Prostate gland (tissue), 2 donors: ENCODE measurements at places on chromosomes 1 and 21. TPM values are rescaled to one million over a fixed set of nuclear protein-coding genes. Genes with fewer than 3 reads are reported as not detected.

DNA sequence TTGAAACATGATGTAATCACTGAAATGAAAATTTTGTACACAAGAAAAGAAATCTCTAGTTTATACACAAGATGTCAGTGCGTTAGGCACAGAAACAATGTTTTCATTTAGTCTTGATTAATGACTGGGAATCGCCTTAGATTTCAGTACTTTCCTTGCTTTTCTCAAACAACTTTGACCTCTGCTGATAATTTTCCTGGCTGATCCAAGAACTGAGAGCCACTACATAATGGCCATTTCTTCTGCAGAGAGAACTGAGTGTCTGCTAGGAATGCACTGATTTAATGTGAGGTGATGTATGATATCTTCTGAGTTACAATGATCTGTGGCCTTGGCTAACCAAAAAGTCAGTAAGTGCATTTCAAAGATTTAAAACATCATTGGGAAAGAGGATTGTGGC, 308.1 kb downstream of the CTH start:
- H3K27me3 ChIP-seq, result no peaks in the 10 kb centered on the region
- no peak overlapping the region for H3K4me3 ChIP-seq
- no peaks in the 10 kb centered on the region for H3K4me1 ChIP-seq

DNA sequence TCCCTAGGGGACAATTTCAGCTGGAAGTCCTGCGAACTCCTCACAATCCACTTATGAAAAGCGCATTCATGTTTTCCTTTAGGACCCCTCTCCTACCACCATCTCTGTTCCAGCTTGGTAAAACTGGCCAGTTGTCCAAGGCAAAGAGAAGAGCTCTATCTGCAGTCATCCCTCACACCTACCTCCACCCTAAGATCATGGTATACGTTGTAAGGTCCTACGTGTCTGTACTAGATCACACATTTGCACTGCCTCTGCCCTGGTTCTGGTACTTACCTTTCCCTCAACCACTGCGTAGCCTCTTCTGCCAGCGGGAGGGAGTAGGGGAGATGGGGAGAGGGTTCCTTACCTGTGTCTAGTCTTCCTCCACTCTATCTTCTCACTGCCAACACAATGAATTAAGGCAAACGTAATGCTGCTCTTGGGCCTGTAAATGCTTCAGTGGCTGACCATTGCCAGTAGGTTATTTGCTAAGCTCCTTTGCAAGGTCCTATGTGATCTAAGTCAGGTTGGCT, 739 bp upstream of the NUP133 start:
- H3K27ac ChIP-seq, result peak overlapping the region; percentile 91
- H3K4me1 ChIP-seq, result peaks cover 6% of the 10 kb centered on the region
- H3K36me3 ChIP-seq, result no peaks in the 10 kb centered on the region
- H3K27me3 ChIP-seq, result no peaks in the 10 kb centered on the region

DNA sequence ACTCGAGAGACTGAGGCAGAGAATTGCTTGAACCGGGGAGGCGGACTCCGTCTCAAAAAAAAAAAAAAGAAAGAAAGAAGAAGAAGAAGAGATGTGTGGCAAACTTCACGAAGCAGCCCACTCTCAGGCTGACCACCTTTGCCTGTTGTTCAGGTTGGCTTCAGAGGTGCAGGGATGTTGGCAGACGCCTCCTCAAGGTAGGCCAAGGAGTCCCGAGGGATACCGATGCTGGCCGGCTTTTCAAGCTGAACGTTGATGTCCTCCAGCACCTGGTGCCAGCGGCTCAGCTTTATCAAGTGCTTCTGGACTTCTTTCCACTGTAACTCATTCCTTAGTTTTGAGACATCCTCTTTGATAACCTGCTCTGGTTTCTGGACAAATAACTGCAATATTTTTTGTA, 243.8 kb upstream of the ADGRL2 start:
- H3K4me3 ChIP-seq, result no peak overlapping the region
- H3K36me3 ChIP-seq, result no peaks in the 10 kb centered on the region
- no peaks in the 10 kb centered on the region for H3K27me3 ChIP-seq
- no peak overlapping the region for H3K27ac ChIP-seq
- DNase-seq, result no peak

FCRL6 gene
- total RNA-seq, result not detected

DNA sequence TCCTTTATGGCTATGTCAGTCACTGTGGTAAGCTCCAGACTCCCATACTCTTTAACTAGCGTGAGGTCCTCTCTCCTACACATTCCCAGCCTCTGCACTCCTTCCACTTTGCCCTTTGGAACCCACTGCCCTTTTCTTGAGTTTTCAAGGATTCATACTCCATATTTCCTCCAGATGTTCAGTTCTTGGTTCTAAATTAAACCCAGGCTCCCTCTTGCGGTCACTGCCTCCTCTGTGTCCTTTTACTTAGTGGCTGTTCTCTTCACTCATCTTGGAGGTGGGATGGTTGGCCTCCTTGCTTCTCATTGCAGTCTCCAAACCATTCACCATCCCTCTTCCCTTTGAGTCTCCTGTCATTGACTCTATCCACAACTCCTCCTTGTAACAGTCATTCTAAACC, 208.1 kb downstream of the TGFB2 start:
- H3K27me3 ChIP-seq, result no peaks in the 10 kb centered on the region
- DNase-seq, result no peak

EPHB2 gene
- total RNA-seq, result 6.4 TPM

- no peaks in the 10 kb centered on the region for H3K4me1 ChIP-seq
- DNase-seq, result no peak
- no peaks in the 10 kb centered on the region for H3K36me3 ChIP-seq
Observed at GRCh38 chr1:99613716-99614115, 32.2 kb upstream of the PALMD start.

CTTNBP2NL gene
- total RNA-seq, result 15.2 TPM

DNA sequence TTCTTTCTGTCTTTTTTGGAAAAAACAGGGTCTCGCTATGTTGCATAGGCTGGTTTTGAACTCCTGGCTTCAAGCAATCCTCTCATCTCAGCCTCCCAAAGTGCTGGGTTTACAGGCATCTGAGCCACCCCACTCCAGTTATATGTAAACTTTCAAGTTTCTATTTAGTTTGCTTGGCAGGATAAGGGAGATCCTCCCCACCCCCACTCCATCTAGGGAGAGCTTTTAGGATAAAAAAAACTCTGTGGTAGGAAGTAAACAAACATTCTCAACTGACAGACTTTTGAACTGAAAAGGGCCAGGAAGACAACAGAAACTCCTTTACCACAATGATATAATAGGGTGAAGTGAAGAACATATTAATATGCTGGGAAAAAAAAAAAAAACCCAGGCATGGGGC, 41.0 kb upstream of the ZNF326 start:
- no peak overlapping the region for H3K27ac ChIP-seq
- H3K4me1 ChIP-seq, result no peaks in the 10 kb centered on the region
- no peak overlapping the region for H3K4me3 ChIP-seq
- no peaks in the 10 kb centered on the region for H3K36me3 ChIP-seq
- DNase-seq, result no peak

DNA sequence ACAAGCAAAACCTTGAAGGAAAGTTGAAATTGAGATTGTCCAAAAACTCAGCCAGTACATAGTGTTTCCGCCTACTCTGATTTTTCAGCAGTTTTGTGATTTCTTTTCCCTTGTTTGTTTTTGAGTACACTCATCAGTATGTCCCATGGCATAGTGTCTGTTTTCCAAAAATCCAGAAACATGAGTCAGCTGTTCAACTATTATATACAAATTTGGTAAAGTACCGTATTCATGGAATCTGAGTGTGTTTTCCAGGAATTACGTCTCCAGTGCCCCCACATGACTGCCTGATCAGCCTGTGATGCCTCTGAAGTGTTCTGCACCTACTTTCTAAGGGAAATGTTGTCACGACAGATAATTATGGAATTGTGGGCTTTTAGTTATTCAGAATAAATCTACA, 186.8 kb downstream of the LTN1 start:
- H3K27me3 ChIP-seq, result no peaks in the 10 kb centered on the region
- H3K4me1 ChIP-seq, result no peaks in the 10 kb centered on the region
- DNase-seq, result no peak

HOOK1 gene
- total RNA-seq, result 12.0 TPM

RHCE gene
- 3.9 TPM for total RNA-seq

- no peaks in the 10 kb centered on the region for H3K27me3 ChIP-seq
- no peaks in the 10 kb centered on the region for H3K4me1 ChIP-seq
- H3K36me3 ChIP-seq, result no peaks in the 10 kb centered on the region
- H3K4me3 ChIP-seq, result no peak overlapping the region
- DNase-seq, result no peak
- no peak overlapping the region for H3K27ac ChIP-seq
Observed at GRCh38 chr1:203177470-203178039, 1.9 kb upstream of the MYBPH start.

DNA sequence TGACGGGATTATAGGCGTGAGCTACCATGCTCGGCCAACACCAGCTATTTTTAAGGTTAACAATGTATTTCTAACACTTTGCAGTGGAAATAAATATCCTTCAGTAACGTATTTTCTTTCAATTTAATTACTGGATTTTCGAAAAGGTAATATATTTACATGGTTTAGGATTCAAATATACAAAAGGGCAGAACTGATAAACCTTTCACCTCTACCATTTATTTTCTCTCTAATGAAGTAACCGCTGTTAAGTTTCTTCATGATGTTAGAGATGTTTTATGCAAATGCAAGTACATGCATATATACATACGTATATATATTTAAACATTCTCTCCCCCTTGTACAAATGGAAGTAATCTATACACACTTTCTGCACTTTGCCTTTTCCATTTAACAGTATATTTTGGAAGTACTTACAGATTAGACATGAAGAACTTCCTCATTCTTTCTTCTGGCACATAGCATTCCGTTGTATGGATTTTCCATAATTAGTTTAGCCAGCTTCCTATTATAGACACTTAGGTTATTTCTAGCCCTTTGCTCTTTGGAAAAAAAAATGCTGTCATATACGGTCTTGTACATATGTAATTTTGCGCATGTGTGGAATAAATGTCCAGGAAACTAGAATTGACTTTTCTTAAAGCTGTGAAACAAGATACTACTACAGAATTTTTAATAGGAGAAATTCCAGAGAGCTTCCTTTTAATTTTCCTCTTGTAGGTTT, 14.9 kb upstream of the HJV start:
- DNase-seq, result no peak
- H3K36me3 ChIP-seq, result no peaks in the 10 kb centered on the region
- peak overlapping the region; percentile 89 for H3K27ac ChIP-seq
- peaks cover 2% of the 10 kb centered on the region for H3K4me1 ChIP-seq
- no peaks in the 10 kb centered on the region for H3K27me3 ChIP-seq
- H3K4me3 ChIP-seq, result peak overlapping the region; percentile 14

DNA sequence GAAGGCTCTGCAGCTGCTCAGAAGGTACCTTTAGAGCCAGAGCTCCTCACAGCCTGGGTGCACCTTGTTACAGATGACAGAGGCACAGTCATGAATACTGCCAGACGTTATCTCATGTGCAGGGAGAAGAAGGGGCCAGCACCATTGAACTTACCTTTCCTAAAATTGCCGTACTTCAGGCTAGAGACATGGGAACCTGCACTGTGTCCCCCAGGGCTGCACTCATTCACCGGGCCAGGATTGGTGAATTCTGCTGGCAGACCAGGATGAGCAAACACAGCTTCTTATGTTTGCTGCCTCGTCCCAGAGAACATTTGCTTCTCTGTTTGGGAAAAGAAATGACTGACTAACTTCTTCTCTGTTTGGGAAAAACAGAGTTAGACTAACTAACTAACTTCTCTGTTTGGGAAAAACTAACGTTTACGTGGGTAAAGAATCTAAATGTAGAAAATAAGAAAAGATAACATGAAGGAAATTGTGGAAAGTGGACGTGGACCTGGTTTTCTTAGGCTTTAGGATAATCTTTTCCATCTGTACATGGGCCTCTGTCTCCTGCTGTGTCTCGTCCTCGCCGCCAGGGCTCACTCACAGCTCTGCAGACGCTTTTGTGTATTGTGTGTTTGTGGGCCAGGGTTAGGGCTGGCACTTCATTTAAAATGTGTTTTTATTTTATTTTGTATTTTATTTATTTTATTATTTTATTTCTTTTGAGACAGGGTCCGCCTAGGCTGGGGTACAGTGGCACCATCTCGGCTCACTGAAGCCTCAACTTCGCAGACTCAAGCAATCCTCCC, 9.9 kb downstream of the OBSCN start:
- H3K4me3 ChIP-seq, result no peak overlapping the region
- no peak overlapping the region for H3K27ac ChIP-seq
- no peaks in the 10 kb centered on the region for H3K27me3 ChIP-seq
- H3K4me1 ChIP-seq, result no peaks in the 10 kb centered on the region

GRCh38 chr21:41402231-41402630, 23.8 kb upstream of the MX1 start:
- no peak overlapping the region for H3K4me3 ChIP-seq
- no peaks in the 10 kb centered on the region for H3K27me3 ChIP-seq
- H3K36me3 ChIP-seq, result no peaks in the 10 kb centered on the region
- H3K4me1 ChIP-seq, result no peaks in the 10 kb centered on the region
- DNase-seq, result no peak
- H3K27ac ChIP-seq, result no peak overlapping the region

KLHL21 gene
- 111 TPM for total RNA-seq

DNA sequence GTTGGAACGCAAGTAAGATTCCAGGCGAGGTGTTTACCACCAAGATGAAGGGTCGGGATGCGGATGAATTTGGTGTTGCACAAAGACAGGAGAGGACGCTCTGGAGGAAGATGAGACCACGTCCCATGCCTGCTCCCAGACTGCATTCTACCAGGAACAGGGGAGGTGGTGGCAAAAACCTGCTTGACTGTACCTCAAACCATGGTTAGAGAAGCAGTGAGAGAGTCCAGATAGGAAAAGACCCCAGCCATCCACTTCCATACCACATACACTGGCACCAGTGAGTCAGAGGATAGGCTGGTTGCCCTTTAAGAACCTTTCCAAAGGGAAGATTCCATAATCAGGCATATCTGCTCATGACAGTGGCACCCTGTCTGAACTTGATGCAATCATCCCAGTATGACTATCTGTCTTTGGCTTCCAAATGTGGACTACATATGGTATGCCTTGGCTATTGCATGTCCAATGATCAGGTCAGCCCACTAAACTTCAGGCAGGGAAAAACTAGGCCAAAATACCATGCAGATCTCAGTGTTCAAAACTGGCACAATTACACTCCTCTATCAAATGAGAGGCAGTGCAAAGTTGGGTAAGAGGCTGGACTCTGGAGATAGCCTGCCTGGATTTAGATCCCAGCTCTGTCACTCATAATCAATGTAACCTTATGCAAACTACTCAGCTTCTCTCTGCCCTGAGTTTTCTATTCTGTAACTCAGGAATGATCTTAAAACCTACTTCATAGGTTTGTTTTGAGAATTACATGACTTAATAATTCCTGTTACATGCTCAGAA, 20.6 kb downstream of the NPR1 start:
- no peak for DNase-seq
- no peak overlapping the region for H3K27ac ChIP-seq
- no peaks in the 10 kb centered on the region for H3K27me3 ChIP-seq
- H3K36me3 ChIP-seq, result no peaks in the 10 kb centered on the region
- no peaks in the 10 kb centered on the region for H3K4me1 ChIP-seq

RNF187 gene
- total RNA-seq, result 83.7 TPM

- DNase-seq, result no peak
- no peaks in the 10 kb centered on the region for H3K36me3 ChIP-seq
- H3K27ac ChIP-seq, result no peak overlapping the region
- no peaks in the 10 kb centered on the region for H3K4me1 ChIP-seq
Observed at GRCh38 chr1:116495535-116495934, 75.3 kb downstream of the CD58 start.

LENEP gene
- total RNA-seq, result not detected

- H3K27me3 ChIP-seq, result no peaks in the 10 kb centered on the region
- H3K4me1 ChIP-seq, result no peaks in the 10 kb centered on the region
- no peak overlapping the region for H3K4me3 ChIP-seq
- no peaks in the 10 kb centered on the region for H3K36me3 ChIP-seq
- no peak overlapping the region for H3K27ac ChIP-seq
- no peak for DNase-seq
Observed at GRCh38 chr1:174337000-174337681, 110.6 kb upstream of the GPR52 start.

IVL gene
- 0.57 TPM for total RNA-seq

- DNase-seq, result no peak
- no peaks in the 10 kb centered on the region for H3K36me3 ChIP-seq
- H3K27me3 ChIP-seq, result no peaks in the 10 kb centered on the region
Observed at GRCh38 chr1:185843986-185844385, 109.8 kb downstream of the HMCN1 start.
